ENCODE measurements at places on chromosomes 12 and 14.

- DNase-seq = no peak
These were observed 66.1 kb downstream of the DYRK2 start for GRCh38 chr12:67714648-67715047.

DNA sequence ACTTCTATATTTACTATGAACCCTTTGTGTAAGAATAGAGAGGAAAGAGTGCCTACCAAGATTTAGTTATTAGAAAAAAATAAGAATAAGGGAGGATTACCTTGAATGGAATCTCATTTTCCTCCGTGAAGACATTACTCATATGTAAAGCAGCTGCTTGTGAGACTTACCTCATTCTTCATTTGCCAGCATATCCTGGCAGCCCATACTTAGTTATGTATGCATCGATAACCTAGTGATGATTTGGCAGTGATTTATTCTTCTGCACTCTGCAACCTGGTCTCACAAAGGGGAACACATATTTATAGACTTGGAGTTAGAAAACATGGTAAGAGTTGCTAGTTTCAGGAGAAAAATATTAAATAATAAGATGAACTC lies 56.8 kb downstream of the LRFN5 start:
- DNase-seq = no peak

DNA sequence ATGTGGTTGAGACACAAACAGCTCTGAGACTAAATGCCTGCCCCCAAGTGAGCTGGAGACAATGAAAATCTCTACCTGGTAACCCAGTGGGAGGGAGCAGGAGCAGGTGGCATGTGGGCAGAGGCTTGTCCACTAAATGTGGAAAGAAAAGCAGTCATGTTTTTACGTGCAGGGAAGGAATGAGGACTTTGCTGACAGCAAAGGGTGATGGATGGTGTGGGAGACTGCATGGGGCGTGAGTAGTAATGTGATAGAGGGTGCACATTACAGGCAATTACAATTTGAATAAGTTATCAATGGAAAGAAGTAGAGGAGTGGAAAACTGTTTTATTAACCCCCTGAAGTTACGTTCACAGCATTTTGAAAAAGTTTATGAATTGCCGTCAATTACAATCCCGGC lies 176.6 kb downstream of the NRXN3 start:
- no peak for DNase-seq

DNA sequence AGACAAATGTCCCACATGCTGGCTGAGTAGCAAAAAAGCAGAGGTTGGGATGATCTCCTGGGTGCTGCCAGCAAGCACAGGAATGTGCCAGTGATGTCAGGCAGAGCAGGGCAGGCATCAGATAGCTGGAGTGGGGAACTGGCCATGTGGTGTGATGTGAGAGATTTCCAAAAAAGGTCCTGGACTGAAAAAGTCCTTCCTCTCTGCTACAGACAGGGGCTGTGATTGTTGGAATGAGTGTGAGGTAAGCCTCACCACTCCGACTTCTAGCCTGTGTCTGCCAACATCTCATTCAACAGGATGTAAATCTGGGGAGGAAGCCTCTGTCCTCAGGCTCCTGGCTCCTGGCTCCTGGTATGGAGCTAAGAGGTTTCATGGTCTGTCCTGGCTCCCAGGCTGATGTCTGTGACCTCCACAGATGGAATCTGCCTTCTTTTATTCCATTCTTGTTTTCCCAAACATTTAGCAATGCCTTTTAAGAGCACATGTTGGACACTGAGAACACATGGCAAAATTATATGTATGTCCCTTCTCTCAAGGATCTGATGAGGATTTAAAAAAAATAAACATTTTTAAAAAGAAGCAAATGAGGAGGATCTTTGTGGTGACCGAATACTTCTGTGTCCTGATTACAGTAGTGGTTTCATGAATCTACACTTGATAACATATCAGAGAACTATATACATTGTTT lies 50.1 kb upstream of the STK38L start:
- peak; percentile 59 for DNase-seq

DNA sequence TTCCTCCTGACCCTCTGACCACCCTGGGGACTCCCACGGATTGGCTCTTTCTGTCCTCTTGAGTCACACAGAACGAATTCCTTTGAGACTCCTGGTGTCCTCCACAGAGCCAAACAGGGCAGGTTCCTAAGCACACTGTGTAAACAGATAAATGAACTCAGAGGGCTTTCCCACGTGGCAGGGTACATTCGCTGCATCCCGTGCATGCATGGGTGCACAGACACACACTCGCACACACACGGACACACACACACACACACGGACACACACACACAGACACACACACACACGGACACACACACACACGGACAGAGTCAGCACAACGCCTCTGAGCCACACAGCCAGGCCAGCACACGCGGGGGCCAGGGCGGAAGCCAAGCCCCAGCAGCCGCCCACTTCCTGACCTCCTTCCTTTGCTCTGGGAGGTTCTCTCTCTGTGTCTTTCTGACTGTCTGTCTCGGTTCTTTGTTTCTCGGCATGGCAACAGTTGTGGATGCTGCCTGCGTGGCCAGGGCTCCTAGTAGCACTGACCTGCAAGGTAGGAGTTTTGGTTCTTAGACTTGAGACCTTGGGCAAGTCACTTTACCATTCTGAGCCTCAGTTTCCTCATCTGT lies 706 bp downstream of the CRACR2A start:
- DNase-seq = peak; percentile 62

GRCh38 chr12:70360218-70360617 lies 5.9 kb upstream of the KCNMB4 start:
- DNase-seq = no peak

DNA sequence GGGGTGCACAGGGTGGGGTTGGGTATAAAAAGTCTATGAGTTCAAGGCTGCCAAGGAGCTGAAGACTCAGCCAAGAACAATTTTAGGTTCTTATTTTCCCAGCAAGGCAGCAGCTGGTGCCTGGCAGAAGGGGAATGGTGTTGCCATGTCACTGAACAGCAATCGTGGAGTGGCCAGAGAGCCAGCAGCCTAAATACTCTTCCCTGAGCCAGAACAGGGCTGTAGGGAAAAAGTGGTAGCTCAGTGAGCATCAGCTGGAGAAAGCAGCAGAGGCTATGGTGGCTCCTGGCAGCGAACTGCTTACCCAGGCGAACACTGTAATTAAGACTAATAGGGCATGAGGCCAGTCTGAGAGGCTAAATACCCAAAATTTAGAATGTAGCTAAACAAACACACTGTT lies 334.9 kb downstream of the RMST start:
- DNase-seq = no peak

GRCh38 chr12:72723732-72724131 lies 451.6 kb downstream of the TRHDE start:
- no peak for DNase-seq

DNA sequence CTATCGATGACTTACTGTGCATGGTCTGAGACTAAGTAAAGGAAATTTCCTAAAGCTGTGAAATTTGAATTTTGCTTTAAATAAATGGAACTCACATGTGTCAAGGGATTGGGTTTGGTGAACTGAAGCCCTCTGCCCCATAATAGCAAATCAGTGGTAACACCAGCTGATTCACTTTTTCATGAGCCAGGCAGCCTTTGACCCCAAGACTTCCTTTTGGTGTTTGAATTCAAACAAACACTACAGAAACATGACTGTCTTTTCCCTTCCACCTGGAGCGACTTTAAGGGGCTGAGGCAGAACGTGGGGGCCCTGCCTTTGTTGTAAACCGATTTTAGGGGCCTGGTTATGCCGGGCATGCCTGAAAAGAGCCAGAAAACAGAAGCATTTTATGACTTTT lies 28.8 kb downstream of the KCTD10 start:
- DNase-seq = peak; percentile 71

GRCh38 chr12:107339932-107340331 lies 246.6 kb upstream of the CRY1 start:
- no peak for DNase-seq

- DNase-seq = peak; percentile 73
These were observed 200.6 kb downstream of the TTC7B start for GRCh38 chr14:90615517-90616060.

DNA sequence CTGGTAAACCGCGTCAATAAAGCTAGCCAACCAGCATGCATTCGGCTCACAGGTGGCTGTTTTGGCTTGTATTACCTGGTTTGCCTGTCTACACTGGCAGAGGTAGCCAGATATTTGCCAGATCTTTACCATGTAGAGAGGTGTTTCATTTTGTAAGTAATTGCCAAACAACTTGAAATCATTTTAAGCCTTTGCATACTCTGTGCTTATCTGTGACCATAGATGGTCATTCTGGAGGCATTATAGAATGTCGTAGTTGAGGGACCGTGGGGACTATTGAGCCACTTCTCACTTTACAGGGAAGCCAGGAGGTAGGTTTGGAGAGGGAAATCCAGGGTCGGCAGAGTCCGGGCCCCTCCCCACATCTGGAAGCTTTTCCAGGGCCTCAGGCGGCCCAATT lies 5.9 kb downstream of the ADGRD1 start:
- no peak for DNase-seq

- DNase-seq = peak; percentile 80
These were observed 61.5 kb downstream of the LGMN start for GRCh38 chr14:92686900-92687427.
